NCI-H2227 treated with DMSO at 0.1 percent for 48 hours (cell line): ENCODE measurements at places on chromosomes 5 and 9.

DNA sequence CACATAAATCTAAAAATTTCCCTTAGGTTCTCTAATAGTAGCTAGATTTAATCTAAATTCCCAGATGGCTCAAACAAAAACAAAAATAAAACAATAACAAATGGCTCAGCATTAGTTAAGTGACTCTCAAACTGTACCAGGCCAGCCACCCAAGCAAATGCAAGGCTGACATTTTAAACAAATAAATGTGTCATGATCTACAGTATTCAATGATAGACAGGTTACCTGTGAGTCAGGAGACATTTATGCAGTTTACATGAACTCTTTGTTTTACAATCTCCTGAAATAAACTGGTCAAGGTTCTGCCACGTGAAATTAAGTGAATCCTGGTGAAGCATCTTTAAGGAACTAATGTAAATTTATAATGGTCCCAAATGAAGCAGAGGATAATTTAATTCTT, 580.2 kb upstream of the PTPRD start:
- no peak for DNase-seq

DNA sequence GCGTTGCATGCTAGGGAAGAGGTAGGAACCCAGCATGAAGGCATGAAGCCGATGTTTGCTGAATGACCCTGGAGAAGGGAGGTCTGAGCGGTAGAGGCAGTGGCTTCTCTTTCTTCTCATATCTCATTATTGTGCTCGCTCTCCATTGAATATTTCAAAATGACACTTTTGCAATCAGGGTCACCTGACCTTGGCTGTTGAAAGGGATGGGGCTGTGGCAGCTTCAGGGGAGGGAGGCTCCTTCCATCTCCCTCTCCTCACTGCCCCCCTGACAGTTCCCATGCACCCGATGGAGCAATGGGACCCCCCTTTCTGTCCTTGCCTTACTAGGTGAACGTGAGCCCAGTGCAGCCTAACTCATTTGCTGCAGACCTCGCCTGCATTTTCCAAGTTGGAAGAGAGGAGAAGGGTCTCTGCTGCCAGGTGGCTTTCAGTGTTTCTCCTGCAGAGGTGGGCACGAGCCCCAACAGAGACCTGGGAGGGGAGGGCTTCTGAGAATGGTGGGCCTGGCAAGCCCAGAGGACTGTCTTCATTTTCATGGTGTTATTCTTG, 17.9 kb downstream of the STC2 start:
- no peak for DNase-seq

DNA sequence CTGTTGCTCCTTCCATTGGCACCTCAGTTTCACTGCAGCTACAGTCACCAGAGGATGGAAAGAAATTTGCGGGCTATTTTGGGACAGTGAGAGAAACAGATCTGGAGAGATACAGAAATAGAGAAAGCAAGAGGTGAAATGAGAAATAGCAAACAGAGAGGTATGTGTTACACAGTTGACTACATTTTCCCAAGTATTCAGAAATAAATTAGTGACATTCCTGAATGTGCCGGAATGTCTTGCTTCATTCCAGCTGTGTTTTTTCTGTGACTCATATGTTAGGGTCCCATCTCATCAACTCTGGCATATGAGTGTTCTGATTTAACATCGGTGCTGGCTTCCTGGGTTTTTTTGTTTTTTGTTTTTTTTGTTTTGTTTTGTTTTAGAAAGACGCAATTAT, 63.8 kb upstream of the ZNF462 start:
- no peak for DNase-seq

DNA sequence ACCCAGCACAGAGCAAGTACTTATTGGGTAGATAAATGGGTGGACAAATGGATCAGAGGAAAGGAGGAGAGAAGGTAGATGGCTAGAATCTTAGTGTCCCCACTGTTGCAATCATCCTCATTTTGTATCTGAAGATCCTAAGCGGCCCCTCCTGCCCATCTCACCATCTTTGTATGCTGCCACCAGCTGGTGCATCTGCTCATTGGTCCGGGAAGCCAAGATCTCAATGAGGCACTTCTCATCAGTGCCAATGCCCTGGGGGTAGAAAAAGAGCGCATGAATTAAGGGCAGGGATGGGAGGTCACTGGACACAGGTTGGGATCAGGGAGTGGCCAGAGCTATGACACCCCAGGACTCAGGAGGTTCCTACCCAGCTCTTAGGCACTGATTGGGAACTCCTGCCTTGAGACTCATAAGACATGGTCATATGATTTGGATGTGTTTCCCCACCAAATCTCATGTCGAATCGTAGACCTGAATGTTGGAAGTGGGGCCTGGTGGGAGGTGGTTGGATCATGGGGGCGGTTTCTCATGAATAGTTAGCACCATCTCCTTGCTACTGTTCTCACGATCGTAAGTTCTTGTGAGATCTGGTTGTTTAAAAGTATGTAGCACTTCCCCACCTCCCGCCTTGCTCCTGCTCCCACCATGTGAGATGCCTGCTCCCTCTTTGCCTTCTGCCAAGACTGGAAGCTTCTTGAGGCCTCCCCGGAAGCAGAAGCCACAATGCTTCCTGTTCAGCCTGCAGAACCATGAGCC, 20.3 kb downstream of the ANXA6 start:
- DNase-seq = no peak

DNA sequence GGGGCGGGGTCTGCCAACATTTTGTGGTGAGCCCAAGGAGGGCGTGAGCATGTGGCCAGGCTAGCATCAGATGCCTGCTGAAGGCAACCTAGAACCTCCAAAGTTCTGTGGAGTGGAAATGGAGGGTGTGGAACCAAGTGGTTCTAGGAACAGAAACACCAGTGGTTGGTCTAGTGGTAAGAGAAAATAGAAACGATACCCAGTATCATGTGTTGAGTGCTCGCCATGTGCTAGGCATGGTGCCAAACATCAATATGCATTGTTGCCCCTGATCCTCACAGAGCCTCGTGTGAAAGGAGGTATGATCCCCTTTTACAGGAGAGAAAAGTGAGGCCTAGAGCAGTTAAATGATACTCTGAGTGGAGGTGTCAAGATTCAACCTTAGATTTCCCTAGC, 31.5 kb upstream of the MVB12B start:
- no peak for DNase-seq

- peak; percentile 0 for DNase-seq
Measured at GRCh38 chr9:69223605-69224004, 49.5 kb downstream of the TJP2 start.

GRCh38 chr5:178085316-178085715, 28.0 kb upstream of the N4BP3 start:
- DNase-seq = no peak

DNA sequence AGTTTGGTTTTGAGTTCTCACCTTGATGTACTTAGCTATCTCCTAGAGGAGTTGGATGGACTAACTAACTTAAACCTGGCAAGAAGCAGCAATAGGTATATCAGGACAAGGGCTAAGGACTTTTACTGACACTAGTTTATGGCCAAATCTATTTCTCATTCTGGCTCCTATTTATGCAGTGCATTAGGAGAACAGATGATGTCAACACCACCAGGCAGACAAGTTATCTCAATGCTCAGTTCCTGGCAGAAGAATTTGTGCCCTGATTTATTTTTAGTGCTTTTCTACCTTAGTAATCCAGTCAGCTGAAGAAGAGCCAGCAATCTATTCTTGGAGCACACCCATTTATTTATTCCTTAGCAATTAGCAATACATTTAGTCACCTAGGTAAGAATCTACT, 30.7 kb upstream of the MYOT start:
- peak; percentile 1 for DNase-seq

GRCh38 chr9:4812858-4813257, 20.1 kb downstream of the RCL1 start:
- DNase-seq = no peak

DNA sequence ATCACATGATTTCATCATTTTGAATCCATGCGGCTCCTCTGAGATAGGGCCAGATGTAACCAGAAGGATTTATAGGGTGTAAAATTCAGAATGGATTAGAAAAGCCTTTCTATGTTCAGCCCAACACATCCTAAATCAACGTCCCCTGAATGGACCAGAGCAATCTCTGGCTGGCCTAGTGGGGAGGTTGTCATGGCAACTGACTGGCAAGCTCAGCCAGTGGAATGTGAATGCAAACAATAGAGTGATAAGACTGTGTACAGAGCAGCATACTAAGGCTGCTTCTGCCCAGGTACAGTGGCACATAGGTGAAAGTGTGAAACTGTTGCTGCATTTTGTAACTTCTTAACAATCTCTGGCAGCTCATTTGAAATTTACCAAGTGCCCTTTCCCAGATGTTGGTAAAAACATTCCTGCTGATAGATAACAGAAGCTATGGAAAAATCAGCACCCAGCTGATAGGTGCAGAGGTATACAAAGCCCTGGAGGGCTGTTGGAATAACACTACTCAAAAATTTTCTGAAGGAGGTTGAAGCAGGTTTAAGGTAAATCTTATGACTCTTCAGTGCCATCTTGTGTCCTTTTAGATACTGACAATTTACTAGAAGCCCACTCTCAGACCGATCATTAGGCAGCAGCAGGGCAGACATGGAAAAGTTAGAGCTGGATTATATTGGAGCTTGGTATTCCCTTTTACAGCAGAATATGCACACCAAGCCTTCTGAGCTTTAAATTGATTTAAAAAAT, 267.2 kb downstream of the RAB3C start:
- peak; percentile 59 for DNase-seq

- no peak for DNase-seq
Measured at GRCh38 chr9:75962013-75962661, 71.7 kb downstream of the PCSK5 start.

- no peak for DNase-seq
Measured at GRCh38 chr9:92135576-92135975, 20.4 kb upstream of the SPTLC1 start.

DNA sequence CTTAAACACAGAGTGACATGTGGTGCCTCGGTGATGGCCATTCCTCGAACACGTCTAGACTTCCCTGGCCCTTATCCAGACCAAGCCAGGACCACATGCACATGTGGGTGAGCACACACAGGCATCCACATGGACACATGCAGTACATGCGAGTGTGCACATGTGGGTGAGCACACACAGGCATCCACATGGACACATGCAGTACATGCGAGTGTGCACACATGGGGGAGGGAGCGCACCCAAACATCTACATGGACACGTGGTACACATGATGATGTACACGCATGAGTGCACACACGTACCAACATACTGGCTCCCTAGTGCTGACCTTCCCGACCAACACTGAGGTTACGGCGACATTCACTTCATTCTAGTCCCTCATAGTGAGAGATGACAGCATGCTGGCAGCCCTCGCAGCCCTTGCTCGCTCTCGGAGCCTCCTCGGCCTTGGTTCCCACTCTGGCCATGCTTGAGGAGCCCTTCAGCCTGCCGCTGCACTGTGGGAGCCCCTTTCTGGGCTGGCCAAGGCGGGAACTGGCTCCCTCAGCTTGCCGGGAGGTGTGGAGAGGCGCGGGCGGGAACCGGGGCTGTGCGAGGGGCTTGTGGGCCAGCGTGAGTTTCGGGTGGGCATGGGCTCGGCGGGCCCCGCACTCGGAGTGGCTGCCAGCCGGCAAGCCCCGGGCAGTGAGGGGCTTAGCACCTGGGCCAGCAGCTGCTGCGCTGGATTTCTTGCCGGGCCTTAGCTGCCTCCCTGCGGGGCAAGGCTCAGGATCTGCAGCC, 186.8 kb downstream of the HSPA4 start:
- DNase-seq = no peak

DNA sequence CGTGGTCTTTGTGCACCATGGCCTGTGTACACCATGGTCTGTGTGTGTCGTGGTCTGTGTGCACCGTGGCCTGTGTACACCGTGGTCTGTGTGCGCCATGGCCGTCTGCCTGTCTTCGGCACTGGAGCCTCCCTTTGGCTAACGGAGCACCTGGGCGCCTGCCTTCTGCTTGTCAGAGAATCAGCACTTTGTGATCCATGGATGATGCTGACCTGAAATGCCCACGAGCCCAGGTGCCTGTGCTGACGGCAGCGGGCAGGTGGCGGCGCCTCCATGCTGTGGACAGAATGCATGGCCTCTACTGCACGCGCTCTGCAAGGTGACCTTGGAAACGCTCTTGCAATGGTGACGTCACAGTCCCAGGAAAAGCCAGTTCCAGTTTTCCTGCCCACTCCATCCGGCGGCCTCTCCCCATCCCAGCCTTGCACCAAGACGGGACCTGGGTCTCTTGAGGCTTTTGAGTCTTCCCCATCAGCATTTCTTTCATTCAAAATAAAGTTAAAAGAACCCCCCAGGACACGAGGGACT, 14.6 kb downstream of the LCN9 start:
- DNase-seq = no peak

- DNase-seq = no peak
Measured at GRCh38 chr9:89356782-89357181, 38.5 kb downstream of the SECISBP2 start.

GRCh38 chr5:127492854-127493738, 24.3 kb upstream of the PRRC1 start:
- peak; percentile 68 for DNase-seq

DNA sequence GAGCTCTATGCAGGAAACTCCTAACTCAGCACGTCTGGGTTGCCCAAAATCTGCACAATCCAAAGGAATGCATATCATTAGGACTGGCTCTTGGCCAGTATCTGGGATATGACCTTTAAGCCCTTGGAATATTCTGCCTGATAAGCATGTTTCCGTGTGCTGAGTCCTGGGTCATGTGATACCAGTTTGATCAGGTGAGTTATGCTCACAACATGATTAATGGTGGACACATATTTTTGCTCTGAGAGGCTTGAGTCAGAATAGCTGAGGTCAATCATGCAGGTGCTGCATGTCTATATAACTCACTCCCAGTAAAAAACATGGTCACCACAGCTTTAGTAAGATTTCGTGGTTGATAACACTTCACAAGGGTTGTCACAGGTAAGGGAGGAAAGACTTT, 408.8 kb downstream of the YTHDC2 start:
- no peak for DNase-seq

- DNase-seq = no peak
Measured at GRCh38 chr5:38938424-38938823, 92.6 kb downstream of the OSMR start.

GRCh38 chr5:77394064-77394715, 97.9 kb downstream of the WDR41 start:
- no peak for DNase-seq

DNA sequence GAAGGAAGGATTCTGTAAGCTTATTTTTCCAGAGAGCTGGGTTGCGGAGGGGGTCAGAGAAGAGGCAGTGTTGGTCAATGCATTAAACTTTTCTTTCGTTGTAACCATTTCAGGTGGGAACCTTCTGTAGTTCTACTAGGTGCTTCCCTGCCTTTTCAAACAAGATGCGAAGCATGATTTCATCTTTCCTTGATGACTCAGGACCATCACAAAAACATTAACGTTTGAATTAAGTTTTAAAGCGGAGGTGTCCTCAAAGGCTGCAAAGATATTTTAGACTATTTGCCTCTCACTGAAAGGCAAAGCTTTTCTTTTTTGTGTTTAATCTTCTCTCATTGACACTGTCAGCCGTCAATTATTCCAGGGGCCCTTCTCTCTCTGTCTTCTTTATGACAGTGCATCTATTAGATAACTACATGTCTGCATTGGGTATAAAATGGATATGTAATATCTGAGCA, 26.3 kb upstream of the FAT2 start:
- DNase-seq = no peak

- DNase-seq = peak; percentile 48
Measured at GRCh38 chr5:96565582-96566265, 96.5 kb upstream of the CAST start.

- DNase-seq = no peak
Measured at GRCh38 chr5:59164041-59164830, 581.4 kb downstream of the RAB3C start.
